Chondrocyte (in vitro differentiated cells): ENCODE measurements at places on chromosomes 6 and 20. TPM values are rescaled to one million over a fixed set of nuclear protein-coding genes. Genes with fewer than 3 reads are reported as not detected.

DNA sequence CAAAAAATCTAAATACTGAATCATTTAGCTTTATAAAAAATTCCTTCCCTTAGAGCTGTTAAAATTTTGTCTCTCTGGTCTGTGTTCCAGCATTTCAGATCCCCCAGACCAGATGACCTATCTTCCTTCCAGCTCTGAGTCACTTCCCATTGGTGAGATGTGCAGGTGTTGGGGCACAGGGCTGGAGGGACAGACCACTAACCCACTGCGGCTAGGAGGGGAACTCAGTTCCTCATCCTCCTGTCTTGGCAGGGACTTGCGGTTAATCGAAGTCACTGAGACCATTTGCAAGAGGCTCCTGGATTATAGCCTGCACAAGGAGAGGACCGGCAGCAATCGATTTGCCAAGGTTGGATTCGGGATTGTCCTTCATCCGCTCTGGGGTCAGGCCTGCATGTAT is 6.0 kb downstream of the CNPY3 start:
- no peak overlapping the region for H3K27ac ChIP-seq
- peaks cover 17% of the 10 kb centered on the region for H3K4me1 ChIP-seq
- no peak for DNase-seq
- H3K4me3 ChIP-seq: no peak overlapping the region

Gene CAPN11
- 0.07 TPM in 1 of 3 replicates, not detected in the others for total RNA-seq

GRCh38 chr6:113805173-113805790 is 51.9 kb upstream of the MARCKS start:
- peaks cover 6% of the 10 kb centered on the region for H3K4me1 ChIP-seq
- no peaks in the 10 kb centered on the region for H3K36me3 ChIP-seq
- H3K27ac ChIP-seq: no peak overlapping the region
- no peak overlapping the region for H3K4me3 ChIP-seq
- DNase-seq: no peak

DNA sequence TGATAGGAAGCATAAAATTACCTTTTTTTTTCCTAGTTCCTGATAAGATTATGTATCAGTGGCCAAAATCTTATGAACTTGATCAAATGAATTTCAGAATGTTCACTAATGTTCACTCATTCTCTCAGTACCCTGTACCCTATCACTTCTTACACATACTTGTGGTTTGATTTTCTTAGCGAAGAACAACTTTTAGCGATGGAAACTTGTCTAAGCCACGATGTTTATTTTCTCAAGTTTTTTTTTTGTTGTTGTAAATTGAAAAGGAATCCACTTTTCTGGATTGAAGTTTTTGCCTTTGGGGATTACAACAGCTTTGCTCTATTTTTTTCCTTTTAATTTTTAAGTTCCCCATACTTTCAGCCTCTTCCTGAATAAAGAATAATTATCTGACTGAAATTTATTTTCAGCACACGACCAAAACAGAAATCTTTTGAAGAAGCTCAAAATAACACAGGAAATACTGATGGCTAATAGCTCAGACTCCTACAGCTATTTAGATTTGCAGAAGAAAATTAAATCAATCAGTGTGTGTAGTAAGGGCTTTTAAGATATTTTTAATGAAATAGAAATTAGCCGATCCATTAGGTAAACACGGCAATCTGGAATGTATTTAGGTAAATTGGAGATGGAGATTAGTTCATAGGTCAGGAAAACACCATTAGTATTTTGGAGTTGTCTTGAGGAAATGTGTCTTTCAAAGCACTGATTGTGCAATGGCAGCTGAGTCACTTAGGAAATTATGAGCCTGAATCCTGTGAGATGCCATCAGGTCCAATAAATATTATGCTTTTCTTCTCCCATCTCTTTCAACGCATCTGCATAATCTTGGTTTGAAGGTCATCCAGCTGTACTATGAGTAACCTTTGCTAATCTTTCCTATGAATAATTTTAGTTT is 217.5 kb downstream of the GJA1 start:
- no peak for DNase-seq
- H3K4me3 ChIP-seq: no peak overlapping the region
- H3K36me3 ChIP-seq: no peaks in the 10 kb centered on the region
- peaks cover 22% of the 10 kb centered on the region for H3K4me1 ChIP-seq
- H3K27ac ChIP-seq: peak overlapping the region; percentile 6

DNA sequence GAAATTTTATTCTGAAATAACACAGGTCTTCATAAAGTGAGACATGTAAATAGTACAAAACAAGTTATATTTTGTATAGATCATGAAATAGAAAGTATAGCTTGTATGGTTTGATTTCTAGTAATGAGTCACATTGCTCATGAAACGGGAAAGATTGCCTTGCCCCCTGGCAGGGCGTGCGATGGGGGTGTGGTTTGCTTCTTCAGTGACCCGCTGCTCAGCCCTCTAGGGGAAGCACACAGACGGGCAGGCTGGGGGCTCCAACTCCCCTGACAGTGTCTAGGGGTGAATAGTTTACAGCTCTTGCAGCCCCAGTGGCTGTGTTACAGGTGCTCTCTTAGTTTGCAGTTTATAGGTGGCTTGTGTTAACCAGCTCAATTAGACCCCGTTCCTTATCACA is 170.5 kb upstream of the RGS17 start:
- no peak overlapping the region for H3K4me3 ChIP-seq
- H3K36me3 ChIP-seq: no peaks in the 10 kb centered on the region
- no peak overlapping the region for H3K27ac ChIP-seq
- no peaks in the 10 kb centered on the region for H3K4me1 ChIP-seq

DNA sequence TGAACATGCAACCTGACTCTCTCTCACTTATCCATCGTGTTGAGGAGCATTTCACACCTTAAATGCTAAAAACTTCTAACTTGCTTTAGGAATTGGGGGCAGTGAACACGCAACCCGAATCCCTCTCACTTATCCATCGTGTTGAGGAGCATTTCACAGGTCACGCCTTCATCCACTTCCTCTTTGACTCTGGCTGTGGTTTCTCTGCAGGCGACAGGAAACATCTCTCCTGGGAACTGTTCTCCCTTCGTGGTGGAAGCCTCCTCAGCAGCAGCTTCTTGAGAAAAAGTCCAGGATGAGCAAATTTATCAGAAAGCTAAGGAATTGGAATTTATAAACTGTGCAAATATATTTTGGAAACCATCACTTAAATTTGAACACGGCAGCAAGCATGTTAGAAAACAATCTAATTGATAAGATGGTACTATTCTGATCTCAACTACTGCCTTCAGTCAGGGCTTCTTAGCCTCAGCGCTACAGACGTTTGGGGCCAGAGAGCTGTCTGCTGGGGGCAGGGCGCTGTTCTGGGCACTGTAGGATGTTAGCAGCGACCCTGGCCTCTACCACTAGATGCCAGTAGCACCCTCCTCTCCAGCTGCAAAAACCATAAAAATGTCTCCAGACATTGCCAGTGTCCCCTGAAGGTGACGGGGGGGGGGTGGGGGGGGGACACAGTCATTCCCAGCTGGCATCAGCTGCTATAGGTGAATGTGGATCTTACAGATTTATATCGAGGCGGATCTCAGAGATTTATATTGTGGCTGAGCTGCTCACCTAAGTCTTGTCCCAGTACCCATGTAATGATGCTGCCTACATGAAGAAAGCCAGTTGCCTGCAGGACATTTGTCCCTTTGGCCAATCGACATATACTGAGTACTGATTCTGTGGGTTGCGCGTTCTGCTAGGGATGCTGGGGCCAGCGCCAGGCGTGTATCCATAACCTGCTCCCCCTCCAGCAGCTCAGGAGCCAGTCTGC is 26.2 kb downstream of the CTCFL start:
- H3K27ac ChIP-seq: no peak overlapping the region
- H3K4me3 ChIP-seq: no peak overlapping the region
- H3K36me3 ChIP-seq: no peaks in the 10 kb centered on the region

DNA sequence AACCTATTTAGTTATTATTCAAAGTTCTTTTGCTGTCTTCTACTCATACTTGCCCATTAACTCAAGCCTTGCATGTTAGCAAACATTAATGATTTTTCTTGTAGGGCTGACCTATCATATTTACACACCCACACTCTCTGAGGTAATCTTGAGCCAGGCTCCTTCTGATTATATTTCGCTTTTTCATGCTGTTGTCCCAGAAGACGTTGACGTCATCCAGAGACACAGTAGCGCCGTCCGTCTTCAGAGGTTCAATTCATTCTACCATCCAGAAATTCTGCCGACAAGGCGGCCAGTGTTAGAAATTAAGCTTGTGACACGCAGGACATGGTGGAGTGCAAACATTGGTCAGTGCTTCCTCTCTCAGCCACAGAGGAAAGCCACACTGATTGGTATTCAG is 584.7 kb downstream of the BMP2 start:
- H3K4me1 ChIP-seq: no peaks in the 10 kb centered on the region
- no peak for DNase-seq
- no peaks in the 10 kb centered on the region for H3K36me3 ChIP-seq
- H3K4me3 ChIP-seq: no peak overlapping the region
- no peak overlapping the region for H3K27ac ChIP-seq
- peaks cover 1% of the 10 kb centered on the region for H3K27me3 ChIP-seq
